ENCODE measurements at places on chromosomes 2 and 18.

GRCh38 chr2:58156780-58157179, 84.3 kb downstream of the FANCL start:
- DNase-seq = no peak

DNA sequence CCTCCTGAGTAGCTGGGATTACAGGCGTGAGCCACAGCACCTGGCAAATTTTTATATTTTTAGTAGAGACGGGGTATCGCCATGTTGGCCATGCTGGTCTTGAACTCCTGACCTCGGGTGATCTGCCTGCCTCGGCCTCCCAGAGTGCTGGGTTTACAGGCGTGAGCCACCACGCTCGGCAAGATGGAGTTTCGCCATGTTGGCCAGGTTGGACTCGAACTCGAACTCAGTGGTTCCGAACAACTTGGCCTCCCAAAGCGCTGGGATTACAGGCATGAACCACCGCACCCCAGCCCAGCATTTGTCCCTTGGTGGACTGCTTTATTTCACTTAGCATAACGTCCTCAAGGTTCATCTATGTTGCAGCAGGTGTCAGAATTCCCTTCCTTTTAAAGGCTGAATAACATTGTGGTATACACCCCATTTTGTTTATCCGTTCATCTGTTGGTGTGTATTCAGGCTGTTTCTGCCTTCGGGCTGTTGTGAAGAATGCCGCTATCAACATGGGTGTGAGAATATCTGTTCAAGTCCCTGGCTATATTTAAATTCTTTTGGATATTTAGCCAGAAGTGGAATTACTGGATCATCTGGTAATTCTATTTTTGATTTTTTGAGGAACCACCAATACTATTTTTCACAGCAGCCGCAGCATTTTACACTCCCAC, 1.2 kb upstream of the CENPA start:
- DNase-seq = no peak

GRCh38 chr2:134491771-134492441, 226.9 kb downstream of the TMEM163 start:
- DNase-seq = no peak

GRCh38 chr2:42513252-42513918, 19.6 kb upstream of the KCNG3 start:
- no peak for DNase-seq

DNA sequence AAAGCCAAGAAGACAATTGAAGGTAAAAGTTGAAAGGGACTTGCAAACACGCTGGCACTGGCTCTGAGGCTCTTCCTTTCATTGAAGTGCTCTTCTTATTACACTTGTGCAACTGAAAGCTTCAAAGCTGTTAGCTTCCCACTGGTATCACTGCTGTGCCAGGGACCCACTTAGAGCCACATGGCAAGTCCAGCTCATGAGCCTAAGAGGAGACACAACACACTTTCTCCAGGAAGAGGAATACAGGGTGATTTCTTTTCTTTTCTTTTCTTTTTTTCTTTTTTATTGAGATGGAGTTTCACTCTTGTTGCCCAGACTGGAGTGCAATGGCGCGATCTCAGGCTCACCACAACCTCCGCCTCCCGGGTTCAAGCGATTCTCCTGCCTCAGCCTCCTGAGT, 218.2 kb downstream of the ATAD2B start:
- no peak for DNase-seq

DNA sequence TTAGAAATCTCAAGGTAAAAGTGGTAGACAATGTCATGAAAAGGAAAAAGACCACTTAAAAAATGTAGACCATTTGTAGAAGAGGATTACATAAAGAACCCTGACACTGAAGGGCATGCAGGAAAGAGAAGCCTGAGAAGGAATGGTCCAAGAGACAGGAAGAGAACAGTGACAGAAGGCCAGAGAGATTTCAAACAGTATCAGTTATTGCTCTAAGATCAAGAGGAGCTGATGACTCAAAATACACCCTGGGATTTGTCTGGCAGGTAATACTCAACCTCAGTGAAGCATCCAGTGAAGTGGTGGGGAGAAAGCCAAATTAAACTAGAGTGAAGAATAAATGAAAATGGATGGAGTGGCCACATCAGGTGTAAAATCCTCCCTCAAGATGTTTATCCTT, 100.5 kb downstream of the PDE11A start:
- no peak for DNase-seq

DNA sequence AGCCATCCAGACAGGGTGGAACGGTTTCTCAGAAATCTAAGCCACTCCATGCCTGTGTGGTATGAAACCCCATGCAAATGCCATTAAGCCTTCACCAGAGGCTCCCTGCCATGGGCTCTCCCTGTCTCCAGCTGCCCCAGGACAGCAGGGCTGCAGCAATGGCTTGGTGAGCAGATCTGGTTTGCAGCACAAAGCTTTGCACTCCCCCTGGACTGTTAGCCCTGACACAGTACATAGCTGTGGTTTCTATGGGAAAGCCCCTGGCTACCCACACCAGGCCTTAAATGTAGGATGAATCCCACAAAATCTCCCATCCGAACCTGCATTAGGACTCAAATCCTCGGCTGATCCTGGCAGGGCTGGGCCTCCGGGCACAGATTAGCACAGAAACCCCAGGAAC, 291.6 kb downstream of the TNS1 start:
- DNase-seq = no peak

DNA sequence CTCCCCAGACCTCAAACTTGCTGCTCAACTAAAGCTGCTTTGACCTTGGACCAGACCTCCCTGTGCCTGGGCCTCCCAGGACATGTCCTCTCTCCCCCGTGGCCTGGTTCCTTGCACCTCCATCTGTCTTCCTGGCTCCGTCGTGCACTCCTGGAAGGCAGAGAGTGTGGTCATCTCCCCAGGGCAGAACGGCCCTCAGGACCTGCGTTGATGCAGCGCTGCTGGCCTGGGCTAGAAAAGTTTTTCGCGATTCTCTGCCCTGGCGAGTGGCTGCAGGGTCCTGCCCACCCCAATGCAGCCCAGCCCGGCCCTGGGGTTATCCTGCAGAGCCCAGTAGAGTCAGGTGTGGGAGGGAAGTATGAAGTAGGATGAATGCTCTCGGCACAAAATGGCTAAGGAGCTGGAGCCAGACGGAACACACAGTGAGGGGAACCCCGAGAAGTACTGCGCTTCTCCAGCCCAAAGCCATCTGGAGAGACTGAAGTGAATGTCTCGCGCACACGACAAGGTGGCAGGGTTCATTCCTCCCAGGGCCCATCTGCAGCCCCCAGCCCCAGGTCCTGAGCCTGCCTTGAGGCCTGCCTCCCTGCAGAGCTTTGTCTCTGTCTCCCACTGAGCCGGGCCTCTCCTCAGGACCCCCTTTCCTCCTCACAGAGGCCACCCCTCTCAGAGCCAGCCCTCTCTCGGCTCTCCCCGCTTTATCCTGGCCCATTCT, 41.7 kb downstream of the ATOH8 start:
- DNase-seq = no peak

GRCh38 chr2:72109904-72110303, 37.8 kb downstream of the CYP26B1 start:
- no peak for DNase-seq

DNA sequence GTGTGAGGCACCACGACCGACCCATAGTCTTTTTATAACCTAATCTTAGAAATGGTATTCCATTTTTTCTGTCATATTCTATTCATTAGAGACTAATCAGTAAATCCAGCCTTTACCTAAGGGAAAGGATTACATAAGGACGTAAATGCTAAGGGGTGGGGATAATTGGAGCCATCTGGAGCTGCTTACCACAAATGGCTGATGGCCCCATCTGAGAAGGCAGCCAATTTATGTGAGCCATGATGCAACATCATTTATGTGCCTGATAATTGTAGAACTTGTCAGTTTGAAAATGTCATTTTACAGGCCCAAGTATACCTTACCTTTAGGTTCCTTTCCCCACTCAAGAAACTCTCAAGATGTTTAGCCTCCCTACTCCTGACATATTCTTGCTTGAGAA, 44.0 kb downstream of the ARHGEF33 start:
- no peak for DNase-seq

DNA sequence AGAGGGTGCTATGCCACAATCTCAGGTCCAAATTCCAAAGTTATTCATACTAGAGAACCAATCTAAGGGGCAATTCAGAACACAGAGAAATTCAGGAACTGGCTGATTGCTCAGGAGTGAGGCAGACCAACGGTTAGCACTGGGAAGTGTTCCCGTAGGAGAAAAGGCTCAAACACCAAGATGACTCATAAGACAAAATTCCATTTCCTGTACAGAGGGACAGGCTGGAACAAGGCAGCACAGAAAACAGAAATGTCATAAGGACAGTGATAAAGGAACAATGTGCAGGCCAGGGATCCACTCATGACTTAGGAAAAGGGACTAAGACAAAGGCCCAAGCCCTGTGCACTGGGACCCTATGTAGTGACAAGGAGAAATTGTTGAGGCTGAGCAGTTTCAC, 54.2 kb downstream of the PDE1A start:
- no peak for DNase-seq

DNA sequence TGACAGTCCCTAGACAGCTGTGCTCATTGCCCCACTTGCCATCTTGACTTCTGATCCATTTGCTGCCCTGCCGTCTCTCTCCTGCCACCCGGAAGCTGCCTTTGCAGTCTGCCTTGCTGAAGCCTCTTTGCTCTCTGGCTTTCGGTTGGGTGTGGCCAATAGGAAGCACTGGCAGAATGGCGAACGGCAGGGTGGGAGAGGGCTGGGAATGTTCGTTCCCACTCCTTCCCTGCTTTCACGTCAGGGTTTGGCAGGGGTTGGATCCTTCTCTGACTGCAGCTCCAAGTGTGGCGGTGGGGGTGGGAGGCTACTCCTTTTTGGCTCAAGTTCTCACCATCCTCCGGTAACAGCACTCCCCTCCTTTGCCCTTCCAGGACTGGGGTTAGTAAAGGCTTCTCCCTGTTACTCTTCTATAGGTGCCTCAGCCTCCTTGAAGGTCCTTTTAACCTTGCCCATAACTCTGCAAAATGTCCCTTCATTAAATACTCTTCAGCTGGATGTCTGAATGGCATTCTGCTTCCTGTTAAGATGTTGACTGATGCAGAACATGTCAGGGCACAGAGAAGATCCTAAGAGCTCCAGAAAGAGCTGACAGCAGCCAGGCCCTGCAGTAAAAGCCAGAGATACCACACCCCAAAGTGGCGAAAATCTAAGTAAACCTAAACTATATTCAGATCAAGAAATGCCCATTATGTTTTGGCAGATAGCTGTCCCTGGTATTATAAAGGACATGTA, 299.7 kb downstream of the CDCA7 start:
- DNase-seq = no peak

DNA sequence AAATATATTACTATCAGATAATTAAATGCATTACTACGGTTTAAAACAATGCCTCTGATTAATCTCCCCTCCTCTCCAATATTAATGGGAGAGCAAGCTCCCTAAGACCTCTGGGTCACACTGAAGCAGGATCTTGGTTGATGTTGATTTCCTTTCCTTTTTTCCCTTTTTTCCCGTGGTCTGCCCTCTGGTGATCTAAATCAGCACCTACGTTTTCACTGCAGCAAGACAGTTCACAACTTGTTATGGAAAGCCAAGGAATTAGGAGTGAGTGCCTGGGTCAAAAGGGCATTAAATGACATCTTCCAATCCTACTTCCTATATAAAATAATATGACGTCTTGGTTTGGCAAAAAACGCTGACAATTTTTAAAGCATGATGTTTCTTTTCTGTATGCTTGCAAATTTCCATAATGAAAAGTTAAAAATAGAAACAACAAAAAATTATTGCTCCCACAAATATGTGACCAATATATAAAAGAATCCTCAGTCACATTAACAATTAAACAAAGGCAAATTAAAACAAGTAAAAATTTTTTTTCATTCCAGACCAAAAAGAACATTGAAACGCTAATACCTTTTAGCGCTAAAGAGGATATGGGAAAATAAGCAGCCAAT, 7.9 kb upstream of the CFAP36 start:
- DNase-seq = no peak

GRCh38 chr2:14303366-14304115, 329.0 kb upstream of the LRATD1 start:
- DNase-seq = no peak

GRCh38 chr2:216031960-216032689, 18.8 kb upstream of the MREG start:
- DNase-seq = no peak

GRCh38 chr2:9596621-9597311, 34.0 kb downstream of the YWHAQ start:
- DNase-seq = no peak

- no peak for DNase-seq
These were observed 213.8 kb downstream of the DSC3 start for GRCh38 chr18:30828700-30829099.

Measured in activated CD8-positive, alpha-beta memory T cell treated with anti-CD3 and anti-CD28 coated beads for 48 hours (primary cell).